ENCODE measurements at places on chromosomes 6 and 20.

DNA sequence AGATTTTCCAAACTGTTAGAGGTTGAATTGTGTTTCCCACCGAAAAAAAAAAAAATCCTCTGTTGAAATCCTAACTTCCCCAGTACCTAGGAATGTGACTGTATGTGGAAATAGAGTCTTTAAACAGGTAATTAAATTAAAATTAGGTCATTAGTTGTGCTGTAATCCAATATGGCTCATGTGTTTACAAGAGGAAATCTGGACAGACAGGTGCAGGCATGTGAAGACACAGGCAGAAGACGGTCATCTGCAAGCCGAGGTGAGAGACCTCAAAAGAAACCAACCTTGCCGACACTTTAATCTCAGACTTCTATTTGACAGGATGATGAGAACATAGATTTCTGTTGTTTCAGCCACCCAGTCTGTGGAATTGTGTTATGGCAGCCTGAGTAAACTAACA, 28.6 kb upstream of the EZR start:
- H3K27ac ChIP-seq, result no peak overlapping the region
- H3K27me3 ChIP-seq, result no peaks in the 10 kb centered on the region
- no peak for DNase-seq
- no peaks in the 10 kb centered on the region for H3K36me3 ChIP-seq

DNA sequence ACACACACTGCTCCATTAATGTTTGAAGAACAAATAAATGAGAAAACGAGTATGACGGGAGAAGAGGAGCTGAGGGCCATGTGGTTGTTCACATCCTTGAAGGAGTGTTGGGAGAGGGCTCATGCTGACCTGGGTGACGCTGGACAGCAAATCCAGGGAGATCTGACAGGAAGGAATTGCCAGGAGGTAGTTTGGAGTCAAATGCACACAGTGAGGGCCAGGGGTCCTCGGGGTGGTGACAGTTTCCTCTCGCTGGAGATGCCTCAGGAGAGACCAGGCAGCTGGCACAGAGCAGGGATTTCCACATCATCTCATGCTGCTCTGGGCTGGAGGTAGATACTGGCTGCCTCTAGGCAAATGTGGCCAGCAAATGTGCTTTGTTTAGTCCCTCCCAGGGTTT, 2.0 kb upstream of the TMEM181 start:
- H3K36me3 ChIP-seq, result no peaks in the 10 kb centered on the region
- no peak for DNase-seq
- H3K4me3 ChIP-seq, result no peak overlapping the region
- no peaks in the 10 kb centered on the region for H3K27me3 ChIP-seq
- no peak overlapping the region for H3K27ac ChIP-seq

GRCh38 chr6:108168501-108169463, 3.0 kb downstream of the NR2E1 start:
- H3K27me3 ChIP-seq, result peaks cover 100% of the 10 kb centered on the region
- DNase-seq, result no peak
- H3K4me3 ChIP-seq, result peak overlapping the region; percentile 15
- peaks cover 16% of the 10 kb centered on the region for H3K4me1 ChIP-seq
- no peak overlapping the region for H3K27ac ChIP-seq
- no peaks in the 10 kb centered on the region for H3K36me3 ChIP-seq

GRCh38 chr6:162493917-162494316, 233.6 kb downstream of the PRKN start:
- DNase-seq, result no peak
- no peaks in the 10 kb centered on the region for H3K36me3 ChIP-seq
- no peak overlapping the region for H3K27ac ChIP-seq
- no peaks in the 10 kb centered on the region for H3K4me1 ChIP-seq
- H3K27me3 ChIP-seq, result no peaks in the 10 kb centered on the region

DNA sequence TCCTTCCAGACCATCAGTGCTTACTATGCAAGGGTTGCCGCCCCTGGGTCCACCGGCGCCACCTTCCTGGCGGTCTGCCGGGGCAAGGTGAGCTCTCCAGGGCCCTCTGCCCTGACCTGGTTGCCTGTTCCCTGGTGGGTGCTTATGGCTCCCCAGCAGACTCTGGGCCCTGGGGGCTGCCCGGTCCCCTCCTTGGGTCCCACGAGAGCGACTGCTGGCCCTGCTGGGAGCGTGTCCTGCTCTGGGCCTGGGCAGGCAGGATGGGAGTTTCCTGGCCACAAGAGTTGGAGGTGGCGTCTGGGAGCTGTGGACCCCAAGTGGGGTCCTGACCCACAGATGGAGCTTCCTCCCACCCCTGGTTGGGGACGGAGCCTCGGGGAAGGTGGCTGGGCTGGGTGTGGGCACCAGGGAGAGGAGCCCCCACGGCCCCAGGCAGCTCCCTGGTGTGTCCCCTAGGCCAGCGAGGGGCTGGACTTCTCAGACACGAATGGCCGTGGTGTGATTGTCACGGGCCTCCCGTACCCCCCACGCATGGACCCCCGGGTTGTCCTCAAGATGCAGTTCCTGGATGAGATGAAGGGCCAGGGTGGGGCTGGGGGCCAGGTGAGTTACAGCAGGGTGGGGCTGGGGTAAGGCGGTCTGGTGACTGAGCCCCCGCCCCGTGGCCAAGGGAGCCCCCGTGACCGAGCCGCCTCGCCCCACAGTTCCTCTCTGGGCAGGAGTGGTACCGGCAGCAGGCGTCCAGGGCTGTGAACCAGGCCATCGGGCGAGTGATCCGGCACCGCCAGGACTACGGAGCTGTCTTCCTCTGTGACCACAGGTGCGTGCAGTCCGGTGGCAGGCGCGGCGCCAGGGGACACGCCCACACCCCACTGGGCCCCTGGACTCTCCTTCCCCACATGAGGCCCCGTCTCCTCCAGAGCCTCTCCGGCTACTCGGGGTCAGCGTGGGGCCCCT, 7.1 kb upstream of the TNFRSF6B start:
- peaks cover 13% of the 10 kb centered on the region for H3K36me3 ChIP-seq
- DNase-seq, result no peak
- no peaks in the 10 kb centered on the region for H3K27me3 ChIP-seq
- peaks cover 62% of the 10 kb centered on the region for H3K4me1 ChIP-seq
- peak overlapping the region; percentile 91 for H3K27ac ChIP-seq

- no peak for DNase-seq
- no peak overlapping the region for H3K27ac ChIP-seq
- no peaks in the 10 kb centered on the region for H3K27me3 ChIP-seq
- no peaks in the 10 kb centered on the region for H3K4me1 ChIP-seq
- no peaks in the 10 kb centered on the region for H3K36me3 ChIP-seq
These were observed 61.0 kb downstream of the SGK1 start for GRCh38 chr6:134256862-134257261.

DNA sequence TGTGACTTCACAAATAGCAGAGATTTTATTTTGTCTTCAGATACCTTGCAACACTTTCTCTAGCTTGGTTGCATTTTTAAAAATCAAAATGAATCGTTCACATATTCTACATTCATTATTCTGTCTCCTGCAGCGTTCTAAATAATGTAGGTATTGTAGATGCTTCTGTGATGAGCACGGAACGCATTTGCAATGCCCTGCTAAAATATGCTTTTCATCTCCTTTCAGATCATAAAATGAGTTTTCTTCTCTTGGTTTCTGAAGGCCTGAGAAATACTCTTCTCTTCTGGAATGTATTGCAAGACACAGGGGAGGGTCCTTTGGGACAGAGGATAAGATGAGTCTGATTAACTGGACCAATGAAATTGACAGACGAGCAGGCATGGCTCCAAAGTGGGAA, 390.7 kb downstream of the PREX1 start:
- H3K27me3 ChIP-seq, result peaks cover 39% of the 10 kb centered on the region
- H3K27ac ChIP-seq, result no peak overlapping the region
- no peak overlapping the region for H3K4me3 ChIP-seq
- H3K4me1 ChIP-seq, result no peaks in the 10 kb centered on the region

GRCh38 chr6:118558464-118559217, 10.5 kb downstream of the PLN start:
- H3K27ac ChIP-seq, result peak overlapping the region; percentile 19
- H3K4me1 ChIP-seq, result peaks cover 7% of the 10 kb centered on the region
- H3K4me3 ChIP-seq, result no peak overlapping the region
- no peaks in the 10 kb centered on the region for H3K27me3 ChIP-seq
- DNase-seq, result no peak
- H3K36me3 ChIP-seq, result no peaks in the 10 kb centered on the region

- no peak overlapping the region for H3K4me3 ChIP-seq
- H3K27ac ChIP-seq, result no peak overlapping the region
- no peaks in the 10 kb centered on the region for H3K36me3 ChIP-seq
- H3K27me3 ChIP-seq, result no peaks in the 10 kb centered on the region
These were observed 111.9 kb downstream of the HIVEP2 start for GRCh38 chr6:142833054-142833453.

DNA sequence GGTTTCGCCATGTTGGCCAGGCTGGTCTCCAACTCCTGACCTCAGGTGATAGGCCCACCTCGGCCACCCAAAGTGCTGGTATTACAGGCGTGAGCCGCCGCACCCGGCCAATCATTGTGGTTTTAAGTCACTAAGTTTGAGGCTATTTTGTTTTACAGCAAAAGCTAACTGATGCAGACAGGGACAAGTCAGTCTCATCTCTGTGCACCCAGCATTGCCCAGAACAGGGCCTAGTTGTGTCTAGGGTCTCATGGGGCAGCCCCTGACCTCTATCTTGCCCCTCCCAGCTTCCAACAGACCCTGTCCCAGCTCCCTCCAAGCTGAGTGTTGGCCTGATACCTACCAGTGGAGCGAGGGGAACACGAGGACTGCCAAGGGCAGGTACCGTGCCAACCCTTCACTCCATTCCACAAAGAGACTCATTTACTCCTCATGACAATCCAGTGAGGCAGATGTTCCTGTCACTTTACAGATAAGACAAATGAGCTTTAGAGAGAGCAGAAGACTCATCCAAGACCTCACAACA, 8.9 kb upstream of the RBCK1 start:
- no peak overlapping the region for H3K4me3 ChIP-seq
- DNase-seq, result no peak
- H3K36me3 ChIP-seq, result no peaks in the 10 kb centered on the region
- no peaks in the 10 kb centered on the region for H3K27me3 ChIP-seq
- no peaks in the 10 kb centered on the region for H3K4me1 ChIP-seq

GRCh38 chr6:8743170-8743745, 307.9 kb upstream of the SLC35B3 start:
- H3K36me3 ChIP-seq, result no peaks in the 10 kb centered on the region
- no peaks in the 10 kb centered on the region for H3K27me3 ChIP-seq
- no peaks in the 10 kb centered on the region for H3K4me1 ChIP-seq
- H3K27ac ChIP-seq, result no peak overlapping the region

- no peak overlapping the region for H3K4me3 ChIP-seq
- H3K36me3 ChIP-seq, result peaks cover 6% of the 10 kb centered on the region
- peak; percentile 63 for DNase-seq
These were observed 82.2 kb upstream of the NAA20 start for GRCh38 chr20:19934792-19935491.

DNA sequence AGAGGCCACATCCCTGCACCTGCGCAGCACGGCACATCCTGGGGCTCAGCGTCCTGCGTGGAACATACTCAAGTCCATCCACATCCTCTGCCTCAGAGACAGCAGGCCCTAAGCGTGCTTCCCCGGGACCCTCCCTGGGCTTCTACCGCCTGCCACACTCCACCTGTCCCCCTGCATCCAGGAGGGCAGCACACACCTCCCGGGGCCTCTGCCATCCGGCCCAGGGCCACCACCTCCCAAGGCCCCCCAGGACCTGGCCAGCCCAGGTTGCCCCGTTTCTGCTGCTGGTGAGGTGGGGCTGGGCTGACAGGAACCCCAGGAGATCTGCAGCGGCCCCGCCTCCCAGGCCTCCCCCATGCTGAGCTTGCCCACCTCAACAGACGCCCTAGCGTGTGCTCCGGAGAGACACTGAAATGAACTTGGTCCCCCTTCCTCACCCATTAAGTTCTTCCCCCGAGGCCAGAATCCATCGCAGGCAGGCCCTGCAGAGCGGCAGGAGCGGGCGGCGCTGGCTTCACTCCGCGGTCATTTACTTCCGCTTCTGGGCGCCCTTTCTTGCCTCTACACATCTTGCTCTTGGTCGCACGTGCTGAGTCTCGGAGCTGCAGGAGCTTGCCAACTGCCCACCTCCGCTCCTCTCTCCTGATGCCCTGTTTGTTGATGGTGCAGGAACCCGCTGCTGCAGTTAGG, 235.3 kb downstream of the TAF4 start:
- H3K36me3 ChIP-seq, result no peaks in the 10 kb centered on the region
- peaks cover 48% of the 10 kb centered on the region for H3K27me3 ChIP-seq
- no peak overlapping the region for H3K27ac ChIP-seq

DNA sequence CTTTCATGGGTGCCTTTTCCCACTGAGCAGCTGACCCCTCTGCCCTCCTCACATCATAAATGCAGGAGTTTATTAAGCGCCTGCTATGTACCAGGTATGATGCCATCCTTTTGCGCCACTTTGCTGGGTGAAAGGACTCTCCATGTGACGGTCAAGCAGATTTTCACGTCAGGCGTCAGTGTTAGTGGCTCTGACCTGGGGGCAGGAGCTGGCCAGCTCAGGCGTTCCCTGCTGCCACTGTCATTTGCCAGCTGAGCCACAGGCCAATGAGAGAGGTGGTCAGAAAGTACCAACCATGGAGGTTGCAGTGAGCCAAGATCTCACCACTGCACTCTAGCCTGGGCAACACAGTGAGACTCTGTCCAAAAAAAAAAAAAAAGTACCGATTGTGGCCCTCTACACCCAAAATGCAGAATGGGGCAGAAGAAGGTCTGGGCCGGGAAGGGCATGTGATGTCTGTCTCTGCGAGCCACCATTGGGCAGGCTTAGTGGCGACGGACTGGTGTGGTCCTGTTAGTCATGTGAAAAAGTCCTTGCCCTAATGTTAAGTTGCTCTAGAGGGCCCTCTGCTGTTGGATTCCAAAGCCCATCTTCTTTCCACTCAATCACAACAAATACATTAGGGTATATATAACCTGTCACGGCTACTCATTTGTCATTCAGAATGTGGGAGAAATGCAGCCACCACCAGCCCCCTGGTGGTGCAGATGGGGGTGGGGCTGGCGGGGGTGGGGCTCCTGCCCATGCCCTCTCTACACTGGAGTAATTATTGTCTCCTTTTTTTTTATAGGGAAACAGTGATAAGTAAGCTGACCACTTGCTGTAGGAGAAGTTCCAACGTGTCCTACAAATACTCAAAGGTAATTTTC, 18.4 kb upstream of the SLC22A1 start:
- peaks cover 93% of the 10 kb centered on the region for H3K36me3 ChIP-seq
- no peaks in the 10 kb centered on the region for H3K27me3 ChIP-seq
- H3K4me3 ChIP-seq, result no peak overlapping the region
- DNase-seq, result no peak

GRCh38 chr6:168134560-168135201, 55.7 kb upstream of the FRMD1 start:
- peaks cover 29% of the 10 kb centered on the region for H3K27me3 ChIP-seq
- no peaks in the 10 kb centered on the region for H3K4me1 ChIP-seq
- no peaks in the 10 kb centered on the region for H3K36me3 ChIP-seq
- DNase-seq, result no peak
- no peak overlapping the region for H3K27ac ChIP-seq

GRCh38 chr6:86706449-86706848, 230.9 kb upstream of the HTR1E start:
- H3K4me3 ChIP-seq, result no peak overlapping the region
- H3K27me3 ChIP-seq, result no peaks in the 10 kb centered on the region
- no peak overlapping the region for H3K27ac ChIP-seq
- no peaks in the 10 kb centered on the region for H3K36me3 ChIP-seq

DNA sequence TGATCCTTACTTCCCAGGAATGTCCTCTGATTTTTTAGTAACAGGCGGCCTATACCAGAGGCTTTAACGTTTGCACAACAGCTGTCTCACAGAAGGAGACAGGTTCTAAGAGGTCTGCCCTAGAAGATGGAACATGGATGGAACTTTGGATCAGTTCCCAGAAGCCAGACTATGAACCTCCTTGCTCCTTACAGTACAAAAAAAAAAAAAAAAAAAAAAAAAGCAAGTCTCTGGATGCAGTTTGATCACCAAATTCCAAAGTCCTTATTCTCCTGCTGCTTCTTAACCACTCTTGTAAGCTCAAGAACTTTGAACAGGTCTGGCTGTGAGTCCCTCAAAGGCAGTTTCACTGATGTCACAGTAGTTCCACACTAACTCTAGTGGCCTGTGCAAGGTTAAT, 2.0 kb upstream of the TRMT11 start:
- no peak for DNase-seq
- peaks cover 9% of the 10 kb centered on the region for H3K36me3 ChIP-seq
- H3K27me3 ChIP-seq, result no peaks in the 10 kb centered on the region
- no peak overlapping the region for H3K4me3 ChIP-seq
- H3K4me1 ChIP-seq, result peaks cover 6% of the 10 kb centered on the region

Measured in left lung (tissue), 14 donors.